ENCODE measurements at places on chromosomes 12 and 14.

- ATAC-seq, result no peak
These were observed 28.8 kb downstream of the PAX9 start for GRCh38 chr14:36690311-36691040.

DNA sequence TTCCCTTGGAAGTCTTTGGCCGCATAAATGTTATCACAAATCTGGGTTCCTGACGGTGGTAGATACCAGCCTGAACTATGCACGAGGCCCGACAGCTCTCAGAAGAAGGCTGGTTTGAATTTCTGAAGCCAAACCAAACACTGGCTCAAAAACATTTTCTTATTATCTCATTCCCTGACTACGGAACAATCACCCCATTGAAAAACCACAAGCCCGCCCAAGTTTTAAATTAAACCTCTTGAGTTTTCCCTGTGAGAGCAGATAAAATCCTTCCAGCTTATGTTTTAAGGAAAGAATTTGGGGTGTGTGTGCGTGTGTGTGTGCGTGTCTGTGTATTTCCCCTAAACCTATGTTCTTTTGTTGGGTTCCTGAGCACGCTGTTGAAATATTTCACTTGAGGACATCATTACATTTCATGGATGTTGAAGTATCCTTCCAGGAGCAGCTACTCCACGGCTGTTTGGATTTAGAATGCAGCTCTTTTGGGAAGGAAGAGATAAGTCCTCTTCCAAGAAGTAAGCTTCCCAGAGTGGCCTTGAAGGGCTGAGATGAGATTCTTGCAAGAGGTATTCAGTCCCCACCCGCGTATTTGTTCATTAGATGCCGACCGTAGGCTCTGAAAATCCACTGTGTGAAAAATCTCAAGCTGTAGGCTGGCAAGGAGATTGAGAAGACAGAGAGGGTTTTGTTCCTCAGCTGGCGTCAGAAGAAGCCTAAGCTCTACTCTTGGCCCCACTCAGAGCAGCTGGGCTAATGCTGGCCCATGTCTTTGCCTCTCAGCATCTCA lies 131.0 kb upstream of the NCOR2 start:
- ATAC-seq, result no peak

- ATAC-seq, result no peak
These were observed 128.4 kb downstream of the NTF3 start for GRCh38 chr12:5560265-5560664.

- no peak for ATAC-seq
These were observed 1.3 kb downstream of the GLI1 start for GRCh38 chr12:57460841-57461275.

GRCh38 chr14:104031384-104031783 lies 54.1 kb upstream of the ASPG start:
- ATAC-seq, result no peak

DNA sequence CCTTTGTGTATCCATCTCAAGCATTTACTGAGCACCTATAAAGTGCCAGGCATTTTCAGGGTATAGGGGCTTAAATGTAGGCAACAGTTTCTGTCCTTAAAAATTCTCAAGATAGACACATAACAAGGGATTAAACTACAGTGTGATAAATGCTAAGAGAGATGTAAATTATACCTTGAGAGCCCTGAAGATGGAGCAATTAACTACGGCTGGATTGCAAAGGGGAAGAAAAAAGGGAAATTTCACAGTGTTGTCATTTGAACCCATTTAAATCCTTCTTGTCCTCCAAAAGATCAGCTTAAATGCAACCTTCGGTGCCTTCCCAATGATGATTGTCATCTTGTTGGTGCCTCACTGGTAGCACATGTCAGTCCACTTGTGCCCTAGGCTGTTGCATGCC lies 11.5 kb upstream of the IL26 start:
- 0 out of 3 replicates have a peak, but pooled peaks have one; percentile 12 for ATAC-seq

- peak; percentile 10 for ATAC-seq
These were observed 9.4 kb downstream of the AHNAK2 start for GRCh38 chr14:104968541-104969401.

GRCh38 chr12:12008232-12008850 lies 62.4 kb upstream of the BCL2L14 start:
- no peak for ATAC-seq

DNA sequence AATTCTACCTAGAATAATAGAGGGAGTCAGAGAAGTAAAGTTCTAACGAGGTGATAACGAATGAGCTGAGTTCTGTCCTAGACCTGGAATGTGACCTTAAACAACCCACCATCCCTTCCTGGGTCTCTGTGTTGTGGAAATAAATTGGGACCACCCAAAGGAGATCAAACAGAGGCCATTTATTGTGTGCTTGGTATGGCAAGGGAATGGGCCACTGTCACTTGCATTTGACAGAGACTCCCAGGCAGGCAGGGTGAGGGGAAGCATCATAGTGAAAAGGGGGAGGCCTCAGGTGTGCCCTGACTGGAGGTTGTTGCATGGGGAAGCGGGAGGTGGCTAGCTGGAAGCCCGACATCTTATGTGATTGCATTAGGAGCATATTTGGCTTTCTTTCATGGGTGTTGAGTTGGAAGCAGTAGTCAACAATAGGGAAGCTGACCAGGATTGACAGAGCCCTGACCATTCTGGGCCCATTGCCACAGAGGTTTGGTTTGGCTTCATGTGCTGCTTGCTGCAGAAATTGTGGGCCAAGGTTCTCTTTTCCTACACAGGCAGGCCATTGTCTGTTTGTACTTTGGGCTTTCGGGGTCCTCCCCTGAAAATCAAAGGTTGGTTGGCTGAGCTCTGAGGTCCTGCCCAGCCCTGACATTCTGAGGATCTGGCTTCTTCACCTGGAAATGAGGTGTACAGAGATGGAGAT lies 17.6 kb upstream of the FAM181A start:
- ATAC-seq, result no peak

Measured in SK-N-SH treated with all-trans-retinoic acid at 6 μM for 48 hours (cell line).